Dermis microvascular lymphatic vessel endothelial cell (primary cell): ENCODE measurements at places on chromosomes 5 and 9. TPM values are rescaled to one million over a fixed set of nuclear protein-coding genes. Genes with fewer than 3 reads are reported as not detected.

- DNase-seq = peak; percentile 80
These were observed 6.4 kb downstream of the SLC34A1 start for GRCh38 chr5:177390363-177391300.

GRCh38 chr5:148996270-148996669, 66.6 kb downstream of the SH3TC2 start:
- no peak for DNase-seq

- DNase-seq = no peak
These were observed 17.3 kb upstream of the ZNF622 start for GRCh38 chr5:16482891-16483290.

DNA sequence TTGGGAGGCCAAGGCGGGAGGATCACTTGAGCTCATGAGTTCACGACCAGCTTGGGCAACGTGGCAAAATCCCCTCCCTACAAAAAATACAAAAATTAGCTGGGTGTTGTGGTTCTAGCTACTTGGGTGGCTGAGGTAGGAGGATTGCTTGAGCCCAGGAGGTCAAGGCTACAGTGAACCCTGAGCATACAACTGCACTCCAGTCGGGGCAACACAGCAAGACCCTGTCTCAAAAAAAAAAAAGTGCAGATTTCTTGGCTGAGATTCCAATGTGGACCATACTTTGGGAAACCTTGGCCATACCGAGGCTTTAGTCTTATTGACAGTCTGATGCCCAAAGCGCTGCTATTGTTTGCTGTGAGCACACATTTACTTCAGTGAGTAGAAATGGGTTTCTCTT, 113.6 kb upstream of the CLINT1 start:
- DNase-seq = no peak

DNA sequence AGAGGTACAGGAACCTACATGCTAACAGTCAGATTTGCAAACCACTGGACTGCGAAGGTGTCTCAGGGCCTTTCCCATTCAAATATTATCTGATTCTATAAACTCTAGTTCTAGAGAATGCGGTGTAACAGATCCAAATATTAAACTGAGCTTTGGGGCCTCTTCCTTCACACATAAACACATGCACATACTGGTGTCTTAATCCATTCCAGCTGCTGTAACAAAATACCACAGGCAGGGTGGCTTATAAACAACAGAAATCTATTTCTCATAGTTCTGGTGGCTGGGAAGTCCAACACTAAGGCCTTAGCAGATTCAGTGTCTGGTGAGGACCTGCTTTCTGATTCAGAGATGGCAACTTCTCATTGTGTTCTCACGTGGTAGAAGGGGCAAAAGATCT, 30.2 kb downstream of the RETREG1 start:
- no peak for DNase-seq

DNA sequence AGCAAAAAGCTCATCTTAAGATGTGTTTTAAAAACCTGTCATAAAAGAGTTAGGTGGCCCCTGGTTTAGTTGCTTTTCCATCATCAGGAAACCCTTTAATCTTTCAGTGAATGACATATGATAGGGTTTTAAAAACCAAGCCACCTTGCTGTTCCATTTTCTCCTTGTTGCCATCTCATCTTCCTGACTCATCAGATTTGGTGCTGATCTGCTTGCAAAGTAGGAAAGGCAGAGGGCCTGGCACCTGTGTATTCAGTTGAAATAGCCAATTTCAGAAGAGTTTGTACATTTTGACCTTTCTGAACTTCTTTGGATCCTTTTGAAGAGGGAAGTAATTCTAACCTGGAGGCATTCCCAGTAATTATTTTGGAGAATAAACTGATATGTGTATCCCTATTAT, 272.7 kb downstream of the CD180 start:
- DNase-seq = no peak

GRCh38 chr9:117247266-117247665, 167.6 kb downstream of the ASTN2 start:
- DNase-seq = no peak

GRCh38 chr9:99433555-99433954, 211.5 kb downstream of the SEC61B start:
- peak; percentile 88 for DNase-seq

DNA sequence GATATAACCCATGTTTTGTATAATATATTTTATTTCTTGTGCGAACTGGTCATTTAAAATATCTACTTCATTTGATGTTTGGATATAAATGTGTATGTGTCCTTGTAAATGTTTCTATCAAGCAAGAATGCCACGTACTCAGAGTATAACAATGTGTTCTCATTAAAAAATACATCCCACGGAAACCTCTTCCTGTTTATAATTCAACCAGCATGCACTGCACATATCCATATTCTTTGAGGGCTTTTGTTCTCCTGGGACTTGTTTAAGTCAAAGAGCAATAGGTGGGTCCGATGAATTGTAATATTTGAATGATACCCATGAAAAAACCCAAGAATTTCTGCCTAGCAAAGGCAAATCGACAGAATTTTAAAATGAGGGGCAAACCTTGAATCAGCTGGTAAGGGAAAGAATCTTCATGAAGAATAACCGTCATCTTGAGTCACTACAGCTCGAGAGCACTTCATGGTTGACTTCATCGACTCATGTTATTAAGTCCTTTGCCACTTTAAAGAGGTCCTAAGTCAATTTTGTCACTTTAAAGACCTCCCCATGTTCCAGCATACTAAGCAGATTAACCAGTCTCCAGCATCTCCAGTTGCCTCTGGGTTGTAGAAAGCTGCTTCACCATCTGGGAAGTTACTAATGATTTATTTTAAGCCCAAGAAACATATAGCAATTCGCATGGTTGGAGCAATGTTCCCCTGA, 80.6 kb downstream of the NPR3 start:
- DNase-seq = no peak

DNA sequence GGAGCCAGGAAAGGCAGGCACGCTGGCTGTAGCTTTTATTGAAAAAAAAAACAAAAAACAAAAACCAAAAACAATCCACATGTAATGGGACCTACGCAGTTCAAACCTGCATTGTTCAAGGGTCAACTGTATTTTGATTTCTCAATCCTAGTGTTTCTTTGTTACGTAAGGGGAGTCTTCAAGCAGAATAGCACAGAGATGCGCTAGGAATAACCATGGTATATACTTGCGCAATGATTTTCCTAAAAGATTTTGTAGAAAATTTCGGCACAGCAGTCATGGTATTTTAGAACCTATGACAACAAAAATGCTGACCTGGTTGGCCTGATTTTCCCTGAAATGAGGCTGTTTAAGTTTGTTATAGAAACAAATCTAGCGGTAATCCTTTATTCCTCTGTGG, 1110.5 kb upstream of the WWC1 start:
- DNase-seq = no peak

DNA sequence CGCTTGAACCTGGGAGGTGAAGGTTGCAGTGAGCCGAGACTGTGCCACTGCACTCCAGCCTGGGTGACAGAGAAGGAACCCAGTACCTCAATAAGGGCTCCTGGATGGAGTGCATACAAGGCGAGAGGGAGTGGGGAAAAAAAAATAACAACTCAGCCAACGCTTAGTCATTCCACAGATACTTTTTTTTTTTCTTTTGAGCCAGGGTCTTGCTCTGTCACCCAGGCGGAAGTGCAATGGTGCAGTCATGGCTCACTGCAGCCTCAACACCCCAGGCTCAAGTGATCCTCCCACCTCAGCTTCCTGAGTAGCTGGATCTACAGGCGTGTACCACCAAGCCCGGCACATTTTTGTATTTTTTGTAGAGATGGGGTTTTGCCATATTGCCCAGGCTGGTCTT, 59.5 kb upstream of the GGTA1 start:
- no peak for DNase-seq

GRCh38 chr5:38709678-38710306, 136.0 kb upstream of the OSMR start:
- no peak for DNase-seq

- DNase-seq = no peak
These were observed 57.9 kb upstream of the INSYN2B start for GRCh38 chr5:170038241-170038640.

- no peak for DNase-seq
These were observed 498.1 kb downstream of the TLE1 start for GRCh38 chr9:81191222-81191621.

DNA sequence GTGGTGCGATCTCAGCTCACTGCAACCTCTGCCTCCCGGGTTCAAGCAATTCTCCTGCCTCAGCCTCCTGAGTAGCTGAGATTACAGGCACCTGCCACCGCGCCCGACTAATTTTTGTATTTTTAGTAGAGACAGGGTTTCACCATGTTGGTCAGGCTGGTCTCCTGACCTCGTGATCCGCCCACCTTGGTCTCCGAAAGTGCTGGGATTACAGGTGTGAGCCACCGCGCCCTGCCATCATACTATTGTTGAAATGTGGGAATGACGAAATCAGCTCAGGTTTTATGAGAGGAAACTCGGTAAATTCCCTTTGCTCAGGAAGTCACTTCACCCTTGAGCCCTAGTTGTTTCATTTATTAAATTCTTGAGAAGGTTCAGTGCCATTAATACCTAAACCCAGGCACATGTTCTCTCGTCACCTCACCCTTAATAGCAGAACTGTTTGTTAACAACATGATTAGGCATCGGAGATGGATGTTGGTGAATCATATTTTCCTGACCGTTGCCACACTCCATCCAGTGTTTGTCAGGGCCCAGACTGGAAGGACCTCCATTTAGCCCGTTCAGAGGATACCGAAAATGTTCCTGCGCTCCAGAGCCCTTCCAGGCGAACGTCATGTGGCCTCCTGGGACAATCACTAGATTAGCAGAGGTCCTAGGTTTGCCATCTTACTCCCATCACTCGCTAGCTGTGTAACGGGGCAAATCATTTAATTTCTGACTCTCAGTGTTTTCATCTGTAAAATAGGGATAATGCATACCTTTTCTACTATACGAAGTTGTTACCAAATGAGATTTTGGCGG, 20.0 kb upstream of the CREBRF start:
- peak; percentile 71 for DNase-seq

DNA sequence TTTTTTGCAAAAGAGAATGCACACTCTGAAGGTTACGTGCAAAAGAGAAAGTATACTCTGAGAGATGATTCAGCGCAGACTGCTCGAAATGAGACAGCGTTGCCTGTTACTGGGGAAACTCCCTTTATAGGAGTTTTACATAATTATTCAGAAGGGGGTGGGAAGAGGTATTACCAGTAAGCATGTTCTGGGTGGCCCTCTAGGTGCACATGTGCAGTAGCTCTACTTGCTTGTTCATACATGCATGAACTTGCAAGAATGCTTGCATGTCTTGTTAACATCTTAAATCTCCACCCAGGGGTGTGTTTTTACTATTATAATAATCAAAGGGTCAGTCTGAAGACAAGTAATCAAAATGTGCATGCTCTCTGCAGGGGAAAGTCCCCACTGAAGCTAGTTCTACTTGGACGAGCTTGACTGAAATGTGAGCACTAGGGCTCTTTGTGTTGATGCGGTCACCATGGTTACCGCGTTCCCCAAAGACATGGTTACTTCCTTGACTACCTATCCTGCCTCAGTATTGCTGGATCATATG, 75.5 kb downstream of the SGCD start:
- DNase-seq = no peak

DNA sequence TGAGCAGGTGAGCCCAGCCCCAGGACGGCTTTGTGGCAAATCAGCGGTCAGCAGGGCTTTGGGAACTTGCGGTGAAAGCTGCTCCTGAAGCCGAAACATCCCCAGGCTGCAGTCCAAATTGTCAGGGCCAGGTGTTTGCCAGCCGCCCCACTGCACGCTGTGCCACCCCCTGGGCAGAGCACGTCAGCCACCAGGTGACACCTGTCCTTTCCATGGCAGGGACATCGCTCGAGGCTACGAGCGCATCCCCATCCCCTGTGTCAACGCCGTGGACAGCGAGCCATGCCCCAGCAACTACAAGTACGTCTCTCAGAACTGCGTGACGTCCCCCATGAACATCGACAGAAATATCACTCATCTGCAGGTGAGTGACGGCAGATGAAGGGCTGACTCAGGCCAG, 64.4 kb upstream of the CACNA1B start:
- DNase-seq = no peak

DNA sequence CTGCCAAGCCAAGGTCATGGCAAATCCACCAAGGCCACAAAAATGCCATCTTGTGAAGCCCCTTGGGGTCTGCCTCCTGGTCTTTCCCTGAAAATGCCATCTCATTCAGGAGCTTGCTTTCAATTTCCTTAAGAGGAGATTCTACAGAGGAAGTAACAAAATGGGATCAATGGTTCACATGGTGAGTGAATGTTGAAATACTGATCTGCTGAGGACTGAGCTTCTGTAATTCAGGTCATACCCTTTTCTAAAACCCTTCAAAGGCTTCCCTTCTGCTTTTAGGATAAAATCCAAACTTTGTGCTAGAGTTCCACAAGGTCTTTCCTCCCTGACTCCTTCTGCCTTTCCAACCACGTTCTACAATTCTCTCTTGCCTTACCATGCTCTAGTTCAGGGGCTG, 24.7 kb upstream of the NR3C1 start:
- no peak for DNase-seq

DNA sequence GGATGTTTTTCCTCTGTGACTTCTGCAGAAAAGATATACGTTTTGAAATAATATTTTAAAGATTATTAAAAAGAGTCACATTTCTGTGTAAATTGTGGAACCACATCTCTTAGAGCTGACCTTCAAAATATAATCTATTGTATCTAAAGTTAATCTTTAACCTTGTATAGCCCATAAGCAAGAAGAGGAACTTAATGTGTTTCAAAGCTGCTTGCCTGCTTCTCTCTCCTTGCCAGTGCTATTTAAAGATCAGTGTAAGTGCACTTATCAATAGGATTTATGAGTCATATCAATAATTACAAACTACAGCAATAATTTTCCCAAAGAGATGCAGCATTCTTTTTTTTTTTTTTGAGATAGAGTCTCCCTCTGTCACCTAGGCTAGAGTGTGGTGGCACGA, 29.4 kb upstream of the GDA start:
- no peak for DNase-seq

DNA sequence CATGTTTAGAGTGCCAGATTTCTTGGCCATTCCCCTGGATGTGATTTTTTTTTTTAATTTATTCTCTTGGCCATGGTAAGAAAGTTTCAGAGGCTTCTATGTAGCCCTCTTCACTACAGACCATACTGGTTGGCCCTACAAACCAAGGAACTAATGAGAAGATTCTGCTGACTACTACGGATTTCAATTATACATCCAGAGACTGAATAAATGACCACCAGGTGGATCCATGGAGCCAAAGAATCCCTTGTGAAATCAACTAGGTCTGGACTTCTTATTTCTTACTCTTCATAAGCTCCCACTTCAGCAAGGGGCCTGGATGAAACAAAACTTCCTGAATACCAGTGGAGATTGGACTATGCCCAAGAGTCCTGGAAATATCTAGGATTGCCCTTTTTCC, 27.6 kb downstream of the ZNF622 start:
- no peak for DNase-seq

GRCh38 chr5:885127-885442, 7.5 kb downstream of the BRD9 start:
- DNase-seq = no peak

GRCh38 chr9:126337729-126338372, 11.2 kb downstream of the MVB12B start:
- no peak for DNase-seq

The SV2C gene
- under 0.01 TPM in 1 of 2 replicates, not detected in the other for total RNA-seq

The TMC1 gene
- 0.25 and 0.26 TPM in 2 replicates for total RNA-seq

The PCDHB6 gene
- total RNA-seq = under 0.01 and 0.13 TPM in 2 replicates

The CKS2 gene
- 89.4 and 102 TPM in 2 replicates for total RNA-seq

The ANKRD34B gene
- not detected in 2 replicates for total RNA-seq

The PCDHB3 gene
- total RNA-seq = 0.26 and 1.1 TPM in 2 replicates

The CWC27 gene
- 6.6 and 8.5 TPM in 2 replicates for total RNA-seq

The NAIP gene
- 0.90 and 2.5 TPM in 2 replicates for total RNA-seq

The SLIT3 gene
- total RNA-seq = under 0.01 TPM in 1 of 2 replicates, not detected in the other

The TAL2 gene
- 0.13 TPM in 1 of 2 replicates, not detected in the other for total RNA-seq

The TMEM8B gene
- total RNA-seq = 0.13 and 0.25 TPM in 2 replicates

The DBH gene
- total RNA-seq = not detected in 2 replicates

The TPM2 gene
- 4.4 and 6.2 TPM in 2 replicates for total RNA-seq

The PCDHB12 gene
- total RNA-seq = 0.26 and 0.76 TPM in 2 replicates
